ENCODE measurements at places on chromosomes 13 and 19. TPM values are rescaled to one million over a fixed set of nuclear protein-coding genes. Genes with fewer than 3 reads are reported as not detected.

DNA sequence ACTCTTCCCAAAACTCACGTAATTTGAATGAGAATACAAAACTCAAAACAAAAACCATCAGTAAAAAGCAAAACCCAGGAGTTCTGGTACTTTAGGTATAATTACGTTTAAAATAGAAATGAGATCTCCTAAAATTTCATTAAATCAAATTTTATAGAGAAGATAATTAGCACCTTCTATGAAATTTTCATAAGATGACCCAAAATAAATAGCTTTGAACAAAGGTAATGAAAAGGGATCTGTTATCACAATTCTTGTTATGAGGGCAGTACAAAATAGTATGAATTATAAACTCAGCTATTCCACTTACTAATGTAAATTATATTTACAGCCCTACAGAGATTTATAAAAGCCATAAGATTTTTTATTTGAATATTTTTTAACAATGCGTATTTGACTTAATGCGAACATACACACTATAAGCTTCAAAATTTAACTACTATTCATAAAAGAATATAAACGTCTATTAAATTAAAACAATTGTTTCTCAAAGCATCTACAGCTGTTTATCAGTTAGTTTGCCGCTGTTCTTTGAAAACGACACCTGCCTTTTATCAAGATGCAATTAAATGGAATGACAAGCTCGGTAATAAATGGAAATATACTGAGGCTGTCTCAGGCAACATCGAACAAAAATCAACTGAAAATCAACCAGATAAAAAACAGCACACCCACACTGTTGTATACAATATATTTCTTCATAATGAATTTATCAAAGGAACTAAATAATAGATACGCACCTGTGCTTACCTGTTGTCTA lies 63.8 kb downstream of the KCNRG start:
- peaks cover 6% of the 10 kb centered on the region for H3K4me1 ChIP-seq
- no peaks in the 10 kb centered on the region for H3K36me3 ChIP-seq
- H3K27me3 ChIP-seq: no peaks in the 10 kb centered on the region
- H3K4me3 ChIP-seq: peak overlapping the region; percentile 78

- no peaks in the 10 kb centered on the region for H3K36me3 ChIP-seq
- H3K4me1 ChIP-seq: peaks cover 3% of the 10 kb centered on the region
- no peak overlapping the region for H3K4me3 ChIP-seq
- H3K27ac ChIP-seq: peak overlapping the region; percentile 45
- no peak for DNase-seq
- no peaks in the 10 kb centered on the region for H3K27me3 ChIP-seq
These were observed 96.3 kb downstream of the DACH1 start for GRCh38 chr13:71770710-71771109.

Gene SSC5D
- polyA plus RNA-seq: 4.0 TPM

DNA sequence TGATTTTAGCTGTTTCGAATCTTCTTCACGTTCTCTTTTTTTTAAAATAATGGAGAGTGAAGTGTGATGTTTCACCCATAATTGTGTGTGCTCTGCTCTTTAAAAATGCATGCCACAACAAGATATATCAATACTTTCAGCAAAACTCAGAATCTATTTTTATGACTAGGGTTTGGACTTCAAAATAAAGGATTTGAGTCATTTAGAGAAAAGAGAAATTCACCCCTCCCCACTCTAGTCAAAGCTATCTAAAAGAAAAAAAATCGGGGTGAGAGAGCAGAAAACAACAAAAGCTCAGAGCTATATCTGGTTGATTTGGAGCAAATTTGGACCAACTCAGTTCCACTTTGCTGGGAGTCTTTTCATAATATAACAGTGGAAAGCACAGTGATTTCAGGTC lies 244.5 kb downstream of the DNAJC15 start:
- no peak overlapping the region for H3K4me3 ChIP-seq
- no peaks in the 10 kb centered on the region for H3K27me3 ChIP-seq

- no peaks in the 10 kb centered on the region for H3K36me3 ChIP-seq
- no peak for DNase-seq
- H3K4me3 ChIP-seq: no peak overlapping the region
- no peak overlapping the region for H3K27ac ChIP-seq
- H3K4me1 ChIP-seq: no peaks in the 10 kb centered on the region
- no peaks in the 10 kb centered on the region for H3K27me3 ChIP-seq
These were observed 48.1 kb downstream of the ZNF93 start for GRCh38 chr19:19948800-19949199.

GRCh38 chr13:100158569-100158968 lies 69.7 kb downstream of the PCCA start:
- no peak overlapping the region for H3K27ac ChIP-seq
- H3K36me3 ChIP-seq: peaks cover 9% of the 10 kb centered on the region
- H3K4me1 ChIP-seq: no peaks in the 10 kb centered on the region
- H3K27me3 ChIP-seq: no peaks in the 10 kb centered on the region

GRCh38 chr13:49697468-49697867 lies 6.2 kb upstream of the EBPL start:
- no peaks in the 10 kb centered on the region for H3K27me3 ChIP-seq
- H3K4me3 ChIP-seq: no peak overlapping the region
- peaks cover 20% of the 10 kb centered on the region for H3K36me3 ChIP-seq
- no peak for DNase-seq
- no peaks in the 10 kb centered on the region for H3K4me1 ChIP-seq

Gene SOX1
- 0.06 TPM for polyA plus RNA-seq

DNA sequence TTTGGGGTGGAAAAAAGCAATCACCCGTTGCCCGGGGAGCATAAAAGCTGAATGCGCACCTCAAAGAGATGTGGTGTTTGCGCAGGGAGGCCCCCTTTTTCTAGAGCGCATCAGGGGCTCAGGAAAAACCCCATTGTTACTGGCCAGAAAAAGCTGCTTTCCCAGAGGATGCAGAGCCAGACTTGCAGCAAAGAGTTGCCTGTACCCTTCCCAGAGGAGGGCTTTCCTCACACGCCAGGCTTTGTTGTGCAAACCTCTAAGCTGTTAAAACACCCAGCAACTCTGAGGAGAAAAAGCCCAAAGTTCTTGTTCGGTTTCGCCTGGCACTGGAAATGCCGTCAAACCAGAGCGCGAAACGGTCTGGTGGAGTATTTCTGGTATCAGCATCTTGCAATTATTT lies 29.3 kb downstream of the GSX1 start:
- no peak overlapping the region for H3K27ac ChIP-seq
- H3K36me3 ChIP-seq: no peaks in the 10 kb centered on the region
- DNase-seq: no peak
- no peaks in the 10 kb centered on the region for H3K4me1 ChIP-seq

- peak overlapping the region; percentile 16 for H3K27ac ChIP-seq
- no peaks in the 10 kb centered on the region for H3K36me3 ChIP-seq
- peaks cover 49% of the 10 kb centered on the region for H3K4me1 ChIP-seq
- H3K4me3 ChIP-seq: no peak overlapping the region
- DNase-seq: no peak
These were observed 4.4 kb upstream of the C3 start for GRCh38 chr19:6724631-6725492.

GRCh38 chr13:24071423-24072075 lies 89.0 kb upstream of the SPATA13 start:
- DNase-seq: no peak
- H3K4me1 ChIP-seq: peaks cover 18% of the 10 kb centered on the region
- no peak overlapping the region for H3K4me3 ChIP-seq
- H3K27ac ChIP-seq: no peak overlapping the region
- no peaks in the 10 kb centered on the region for H3K27me3 ChIP-seq
- no peaks in the 10 kb centered on the region for H3K36me3 ChIP-seq

Gene CD320
- polyA plus RNA-seq: 30.3 TPM

Data from large intestine (tissue), 12 donors.